ENCODE measurements at places on chromosomes 3 and 15. TPM values are rescaled to one million over a fixed set of nuclear protein-coding genes. Genes with fewer than 3 reads are reported as not detected.

DNA sequence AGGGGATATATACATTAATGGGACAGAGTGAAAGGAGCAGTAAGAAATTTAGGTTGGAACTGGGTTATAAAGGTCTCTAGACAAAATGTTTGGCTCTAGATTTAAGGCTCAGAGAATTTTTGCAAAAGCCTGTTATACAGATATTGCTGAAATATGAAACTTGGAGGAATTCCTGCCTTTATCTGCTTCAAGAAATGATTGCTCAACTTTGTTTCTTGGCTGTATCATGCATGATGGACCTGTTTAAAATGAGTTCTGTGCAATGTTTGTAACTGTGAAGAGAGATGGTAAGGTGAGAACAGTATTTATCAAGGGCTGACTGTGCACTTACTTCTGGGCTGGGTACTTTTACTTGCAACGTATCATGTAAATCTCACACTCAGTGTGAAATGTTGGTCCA, 3.3 kb downstream of the CRYBG3 start:
- DNase-seq, result no peak

DNA sequence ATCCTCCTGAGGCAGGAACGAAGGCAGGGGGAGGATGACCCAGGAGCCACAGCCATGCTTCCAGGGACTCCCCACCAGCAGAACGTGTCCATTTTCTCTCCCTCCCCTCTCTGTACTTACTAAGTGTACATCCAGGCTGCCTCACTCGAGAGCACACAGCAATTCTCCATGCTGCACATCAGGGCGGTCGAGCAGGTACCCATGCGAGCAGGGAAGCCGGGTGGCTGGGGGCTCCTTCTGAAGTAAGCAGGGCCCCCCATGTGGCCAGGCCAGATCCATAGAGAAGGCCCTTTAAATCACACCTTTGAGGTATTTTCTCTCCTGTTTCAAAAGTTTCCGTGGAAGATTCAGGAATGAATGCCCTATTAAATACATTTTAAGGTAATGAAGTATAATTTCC, 41.2 kb upstream of the SLC6A11 start:
- DNase-seq, result no peak

- DNase-seq, result no peak
These were observed 159.2 kb upstream of the SLCO3A1 start for GRCh38 chr15:91694131-91694830.

- DNase-seq, result no peak
These were observed 78.0 kb downstream of the ALCAM start for GRCh38 chr3:105444725-105445124.

DNA sequence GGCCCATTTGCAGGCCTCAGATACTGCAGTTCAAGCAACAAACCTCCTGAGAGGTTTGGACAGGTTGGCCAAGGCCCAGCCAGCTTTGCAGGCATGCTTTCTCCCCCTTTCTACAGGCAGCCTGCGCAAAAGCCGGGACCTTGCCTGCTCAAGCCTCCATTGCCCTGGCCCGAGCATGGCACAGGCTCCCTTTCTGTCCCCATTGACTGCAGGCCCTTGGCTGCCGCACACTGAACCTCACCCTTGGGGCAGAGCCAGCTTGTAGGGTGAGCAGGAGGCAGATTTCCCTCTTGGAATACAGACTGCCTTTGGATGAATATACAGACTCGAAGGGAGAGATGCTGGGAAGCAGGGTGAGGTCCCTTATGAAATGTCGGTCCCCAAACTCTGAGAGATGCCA, 461.7 kb upstream of the PROK2 start:
- DNase-seq, result no peak

RETNLB gene
- not detected for polyA plus RNA-seq

SEMA5B gene
- polyA plus RNA-seq, result 26.2 TPM

NR1I2 gene
- 0.73 TPM for polyA plus RNA-seq

Measured in right renal pelvis (tissue), 4 donors.